Colonic mucosa (tissue), 4 donors: ENCODE measurements at places on chromosomes 3 and 15.

DNA sequence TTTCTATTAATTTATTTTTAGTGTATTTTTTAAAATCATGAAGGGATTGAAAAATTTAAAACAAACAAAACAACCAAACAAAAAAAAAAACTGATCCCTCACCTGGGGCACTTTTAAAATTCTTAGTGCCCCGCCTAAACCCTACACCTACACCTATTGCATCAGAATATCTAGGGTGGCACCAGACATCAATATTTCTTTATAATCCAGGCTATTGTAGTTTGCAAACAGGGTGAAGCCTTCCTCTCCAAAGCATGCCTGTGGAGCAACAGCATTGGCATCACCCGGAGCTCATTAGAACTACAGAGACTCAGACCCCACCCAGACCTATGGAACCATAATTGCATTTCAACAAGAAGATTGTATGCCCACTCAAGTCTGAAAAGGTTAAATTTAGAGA, 54.9 kb upstream of the ACP3 start:
- DNase-seq: no peak

- no peak for DNase-seq
Observed at GRCh38 chr3:113111011-113111707, 100.2 kb upstream of the BOC start.

- DNase-seq: peak; percentile 8
Observed at GRCh38 chr15:66848116-66848515, 146.1 kb downstream of the SMAD6 start.

GRCh38 chr15:91515188-91515754, 338.2 kb upstream of the SLCO3A1 start:
- DNase-seq: peak; percentile 29

GRCh38 chr3:134611516-134611915, 39.3 kb downstream of the KY start:
- peak; percentile 4 for DNase-seq

- no peak for DNase-seq
Observed at GRCh38 chr3:81816473-81817250, 55.2 kb upstream of the GBE1 start.

- DNase-seq: no peak
Observed at GRCh38 chr3:123313889-123314288, 112.1 kb downstream of the SEC22A start.

DNA sequence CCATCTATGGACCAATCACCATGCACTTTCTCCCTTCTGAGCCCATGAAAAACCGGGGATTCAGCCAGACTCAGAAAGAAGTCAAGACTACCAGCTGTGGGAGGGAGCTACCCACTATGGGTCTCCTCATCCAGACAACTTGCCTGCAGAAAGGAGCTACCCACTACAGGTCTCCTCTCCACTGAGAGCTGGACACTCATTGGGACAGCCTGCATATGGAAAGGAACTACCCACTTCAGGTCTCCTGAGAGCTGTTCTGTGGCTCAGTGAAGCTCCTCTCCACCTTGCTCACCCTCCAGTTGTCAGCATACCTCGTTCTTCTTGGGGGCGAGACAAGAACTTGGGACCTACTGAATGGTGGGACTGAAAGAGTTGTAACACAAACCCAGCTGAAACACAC, 22.3 kb upstream of the ZBED2 start:
- no peak for DNase-seq

DNA sequence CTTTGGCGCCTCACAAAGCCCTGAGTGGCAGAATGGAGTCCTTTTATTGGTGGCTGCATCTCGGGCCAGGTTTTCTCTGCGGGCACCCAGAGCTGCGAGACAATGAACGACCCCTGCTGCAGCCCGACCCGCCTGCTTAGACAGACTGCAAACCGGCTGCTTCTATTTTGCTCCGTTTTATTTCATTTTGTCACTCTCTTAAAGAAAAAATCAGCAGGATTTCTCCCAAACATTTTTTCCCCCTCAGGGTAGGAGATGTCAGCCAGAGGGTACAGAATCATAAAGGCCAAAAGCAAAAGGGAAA, 64.8 kb downstream of the OXNAD1 start:
- DNase-seq: no peak

DNA sequence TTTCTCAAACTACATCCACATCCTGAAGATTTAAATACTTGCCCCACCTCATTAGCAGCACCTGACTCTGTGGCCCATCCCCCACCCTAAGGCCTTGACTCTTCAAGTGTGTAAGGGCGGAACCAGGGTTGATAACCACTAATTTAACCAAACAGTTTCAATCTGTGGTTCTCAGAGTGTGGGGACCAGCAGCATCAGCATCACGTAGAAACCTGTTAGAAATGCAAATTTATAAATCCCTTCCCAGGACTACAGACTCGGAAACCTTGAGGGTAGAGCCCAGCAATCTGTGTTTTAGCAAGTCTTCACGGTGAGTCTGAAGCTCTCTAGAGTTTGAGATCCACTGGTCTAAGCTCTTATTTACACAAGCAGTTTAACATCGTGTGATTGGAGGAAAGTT, 12.4 kb downstream of the GNB4 start:
- DNase-seq: no peak

- DNase-seq: no peak
Observed at GRCh38 chr3:132538072-132538471, 59.0 kb upstream of the ACKR4 start.

DNA sequence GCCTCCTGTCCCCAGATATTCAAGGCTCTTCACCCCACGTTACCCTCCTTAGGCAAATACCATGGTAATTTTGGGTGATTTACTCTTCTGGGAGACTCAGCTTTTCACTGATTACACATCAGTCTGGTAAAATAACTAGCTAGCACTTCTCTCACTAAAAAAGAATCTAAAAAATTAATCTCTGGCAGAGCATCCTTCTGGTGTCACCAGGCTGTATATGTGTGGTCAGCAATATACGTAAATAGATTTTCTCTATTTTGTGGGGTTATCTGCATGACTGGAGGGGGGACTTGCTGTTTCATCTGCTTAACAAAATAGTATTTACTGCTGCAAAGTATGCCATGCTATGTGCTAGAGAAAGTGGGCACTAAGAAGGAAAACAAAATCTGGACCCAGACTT, 45.1 kb downstream of the LRRC28 start:
- no peak for DNase-seq

- DNase-seq: no peak
Observed at GRCh38 chr3:124035463-124036121, 43.7 kb upstream of the ROPN1 start.

GRCh38 chr3:5298453-5298852, 110.9 kb downstream of the EDEM1 start:
- no peak for DNase-seq

DNA sequence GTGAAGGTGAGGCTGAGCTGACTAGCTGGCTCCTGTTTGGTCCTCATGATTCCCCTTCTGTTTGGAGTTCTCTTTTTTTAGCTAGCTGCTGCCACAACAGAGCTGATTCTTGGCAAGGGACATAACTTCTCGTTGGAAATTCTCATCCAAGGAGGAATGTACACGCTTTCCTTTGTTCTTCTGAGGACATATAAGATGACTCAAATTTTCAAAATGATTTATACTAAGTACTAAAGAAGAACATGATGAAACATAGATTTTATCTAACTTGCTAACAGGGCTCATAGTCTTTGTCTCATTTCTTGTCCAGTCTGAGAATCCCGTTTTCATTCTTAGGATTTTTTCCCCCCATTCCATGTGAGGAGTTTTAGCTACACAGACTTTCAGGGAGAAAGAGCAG, 2.9 kb upstream of the TFG start:
- no peak for DNase-seq

DNA sequence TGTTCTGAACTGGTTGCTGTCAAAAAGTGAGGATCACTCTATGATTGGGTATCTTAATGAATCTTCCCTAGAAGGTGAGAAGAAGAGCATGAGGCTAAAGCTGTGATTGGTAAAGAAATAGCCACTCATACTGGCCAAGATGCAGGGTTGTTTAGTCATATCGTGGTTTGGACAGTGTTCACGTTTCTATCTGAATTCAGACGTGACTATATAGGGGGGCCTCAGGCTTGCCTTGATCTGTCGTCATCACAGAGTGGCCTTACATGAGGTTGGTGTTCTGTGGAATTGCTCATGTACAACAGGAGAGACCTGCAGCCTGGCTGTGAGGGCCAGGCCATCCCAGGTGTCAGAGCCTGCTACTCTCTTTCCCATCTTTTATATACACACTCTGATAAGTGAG, 12.4 kb downstream of the RTP2 start:
- DNase-seq: no peak

DNA sequence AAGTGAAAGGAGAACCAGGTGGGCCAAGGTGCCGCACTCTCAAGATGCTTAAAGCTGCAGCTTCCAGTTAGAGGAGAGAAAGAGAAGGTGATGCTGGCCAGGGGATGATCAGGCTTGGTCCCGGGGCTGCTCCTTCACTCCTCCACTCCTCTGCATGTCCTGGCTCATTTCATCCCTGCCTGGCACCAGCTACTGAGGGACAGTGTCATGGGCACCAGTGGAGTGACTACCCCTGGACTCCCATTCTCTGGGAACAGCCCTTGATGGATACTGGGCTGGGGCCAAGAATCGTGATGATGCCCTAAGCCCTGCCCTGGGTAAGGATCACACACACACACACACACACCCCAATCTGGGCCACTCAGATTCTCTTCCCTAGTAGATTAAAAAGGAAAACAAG, 243.7 kb downstream of the UACA start:
- no peak for DNase-seq

DNA sequence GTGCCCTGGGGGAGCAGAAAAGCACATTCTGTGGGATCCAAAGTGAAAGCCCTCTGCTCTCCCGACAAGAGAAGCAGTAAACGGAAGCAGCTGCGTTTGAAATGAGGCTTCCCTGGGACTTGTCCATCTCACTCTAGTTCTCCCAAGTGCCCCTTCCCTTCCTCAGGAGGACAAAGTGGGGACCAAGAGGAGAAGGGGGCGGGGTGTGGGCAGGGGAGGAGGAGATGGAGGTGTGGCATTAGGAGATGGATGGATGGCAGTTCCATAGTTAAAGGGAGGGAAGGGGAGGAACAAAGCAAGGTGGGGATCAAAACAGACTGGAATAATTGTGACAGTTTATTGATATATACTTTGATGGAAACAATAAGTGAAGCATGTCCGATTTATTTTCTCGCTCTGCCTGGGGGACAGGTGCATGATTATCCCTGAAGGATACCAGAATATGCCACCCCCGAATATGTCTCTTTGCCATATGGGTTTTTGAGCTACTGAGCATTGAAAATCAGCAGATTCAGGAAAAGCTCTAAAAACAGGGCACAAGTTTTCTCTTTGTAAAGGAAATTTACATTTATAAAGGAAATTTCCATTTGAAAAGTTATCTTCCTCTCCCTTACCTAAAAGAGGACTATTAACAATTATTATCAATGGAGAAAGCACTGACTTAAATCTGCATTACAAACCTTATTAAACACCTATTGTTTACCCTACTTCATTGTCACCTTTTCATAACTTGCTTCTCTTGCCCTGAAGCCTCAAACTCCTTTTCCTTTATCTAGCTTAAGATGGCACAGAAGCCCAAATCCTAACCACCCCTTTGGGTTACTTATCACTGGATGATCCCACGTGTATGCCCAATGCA, 58.9 kb upstream of the DAZL start:
- DNase-seq: no peak

GRCh38 chr3:169400874-169401273, 262.6 kb downstream of the MECOM start:
- DNase-seq: no peak

DNA sequence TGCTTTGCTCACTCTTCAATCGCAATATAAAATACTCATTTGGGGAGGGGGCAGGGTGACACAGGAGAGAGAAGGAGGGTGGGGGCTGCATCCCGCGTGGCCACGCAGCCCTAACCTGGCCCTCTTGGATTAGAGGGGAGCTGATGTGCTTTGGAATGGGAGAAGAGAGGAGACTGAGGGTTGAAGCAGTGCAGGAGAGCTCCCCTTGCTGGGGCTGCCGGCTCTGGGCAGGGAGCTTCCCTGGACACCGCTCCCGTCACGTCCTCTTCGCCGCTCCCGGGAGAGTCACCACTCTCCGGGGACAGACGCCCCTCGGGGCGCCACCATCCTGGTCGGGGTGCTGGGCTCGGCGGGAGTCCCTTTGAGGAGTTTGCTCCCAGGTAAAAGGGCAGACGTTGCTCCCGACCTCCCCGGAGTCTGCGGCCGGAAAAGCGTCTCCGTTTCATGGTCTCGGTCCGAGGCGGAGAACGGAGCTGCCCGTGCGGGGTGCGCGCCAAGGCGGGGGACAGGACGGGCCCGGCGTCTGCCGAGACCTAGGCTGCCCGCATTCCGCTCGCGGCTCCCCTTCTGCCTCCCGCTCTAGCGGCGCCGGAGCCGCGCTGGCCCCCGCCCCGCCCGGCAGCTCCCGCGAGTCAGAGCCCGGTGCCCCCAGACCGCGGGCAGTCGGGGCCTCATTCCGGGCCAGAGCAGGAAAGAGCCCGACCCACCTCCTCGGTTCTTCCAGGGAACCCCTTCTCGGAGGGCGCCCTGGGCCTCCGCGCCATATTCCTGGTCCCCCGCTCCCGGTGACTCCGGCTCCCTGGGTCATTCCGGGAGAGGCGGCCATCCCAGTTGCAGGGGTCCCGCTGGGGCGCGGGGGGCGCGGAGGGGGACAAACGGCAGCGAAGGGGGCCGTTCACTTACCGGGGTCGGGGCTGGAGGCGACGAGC, 603 bp downstream of the SLC7A14 start:
- no peak for DNase-seq

DNA sequence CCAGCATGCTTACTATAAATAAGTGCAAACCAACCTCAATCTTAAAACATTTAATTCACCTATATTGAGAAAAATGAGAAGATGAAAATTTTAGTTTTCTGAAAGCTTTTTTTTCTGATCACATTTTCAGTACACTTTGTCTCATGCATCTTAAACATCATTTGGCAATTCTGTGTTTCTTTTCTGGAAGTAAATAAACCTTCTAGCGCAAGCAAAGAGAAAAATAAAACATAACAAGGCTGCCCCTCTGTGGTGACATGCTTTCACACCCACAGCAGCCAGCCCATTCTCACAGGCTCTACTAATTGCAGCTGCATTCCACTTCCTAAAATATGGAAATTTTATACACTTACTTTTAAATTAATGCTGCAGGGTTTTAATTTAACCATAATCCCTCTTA, 90.1 kb downstream of the NEK10 start:
- peak; percentile 31 for DNase-seq

GRCh38 chr15:58161436-58161930, 23.3 kb downstream of the AQP9 start:
- DNase-seq: no peak

DNA sequence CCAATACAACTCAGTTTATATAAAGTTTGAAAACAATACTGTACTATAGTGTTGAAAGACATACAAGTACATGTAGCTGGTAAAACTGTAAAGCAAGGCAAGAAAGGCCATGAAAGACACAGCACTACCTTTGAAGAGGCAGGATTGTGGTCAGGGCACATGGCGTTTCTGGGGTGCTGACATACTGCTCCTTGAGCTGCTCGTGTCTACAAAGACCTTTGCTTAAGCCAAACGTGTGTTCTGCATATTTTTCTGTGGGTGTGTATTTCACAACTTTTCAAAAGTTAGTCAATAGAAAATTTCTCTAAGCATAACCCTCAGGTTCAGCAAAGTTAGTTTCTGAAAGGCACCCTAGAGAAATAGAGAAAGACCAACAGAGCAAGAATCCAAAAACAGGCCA, 14.1 kb upstream of the TOPAZ1 start:
- no peak for DNase-seq
